AG04450 (cell line): ENCODE measurements at places on chromosomes 1 and 21.

GRCh38 chr21:39885119-39885848 lies 18.0 kb downstream of the PCP4 start:
- no peak for DNase-seq

- DNase-seq, result no peak
These were observed 1.1 kb downstream of the ERO1B start for GRCh38 chr1:236280438-236281197.

GRCh38 chr1:21843996-21844395 lies 31.9 kb downstream of the LDLRAD2 start:
- no peak for DNase-seq

DNA sequence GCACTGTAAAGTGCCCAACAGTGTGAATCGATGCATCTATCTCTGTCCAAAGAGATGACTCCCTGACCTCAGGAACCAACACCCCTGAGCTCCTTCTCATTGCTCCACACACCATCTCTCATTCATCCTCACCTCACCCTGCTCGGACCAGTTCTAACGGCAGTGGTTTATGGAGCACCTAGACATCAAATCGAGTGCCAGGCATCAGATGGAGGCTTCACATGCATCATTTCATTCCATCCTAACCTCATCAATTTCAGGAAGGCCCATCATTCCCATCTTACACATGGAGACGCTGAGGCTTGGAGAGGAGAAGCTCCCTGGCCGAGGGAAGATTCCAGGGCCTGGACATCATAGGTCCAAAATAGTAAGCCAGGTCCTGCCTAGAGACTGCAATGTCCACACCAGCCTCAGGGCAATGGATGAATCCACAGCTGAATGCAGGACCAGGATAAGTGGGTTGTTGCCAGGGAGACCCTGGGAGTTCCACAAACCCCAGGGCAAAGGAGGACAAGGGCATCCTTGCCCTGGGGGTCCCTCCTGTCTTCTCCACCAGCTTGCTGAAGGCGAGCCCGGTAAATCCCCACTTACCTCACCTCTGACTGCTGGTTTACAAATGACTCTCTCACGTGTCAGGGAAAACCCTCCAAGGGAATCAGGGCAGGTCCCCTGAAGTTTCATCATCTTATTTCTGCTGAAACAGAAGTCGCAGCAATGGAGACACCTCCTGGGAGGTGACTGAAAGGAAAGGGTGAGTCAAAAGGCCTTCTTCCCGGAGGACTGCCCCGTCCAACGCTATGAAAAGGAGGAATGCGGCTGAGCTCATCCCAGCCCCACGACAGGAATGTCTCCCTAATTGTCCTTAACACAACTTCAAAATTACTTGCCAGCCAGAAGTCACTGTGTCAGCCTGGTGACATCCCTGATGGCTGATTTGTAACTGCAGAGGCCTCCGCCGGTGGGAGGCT lies 9.0 kb upstream of the IFFO2 start:
- DNase-seq, result no peak

DNA sequence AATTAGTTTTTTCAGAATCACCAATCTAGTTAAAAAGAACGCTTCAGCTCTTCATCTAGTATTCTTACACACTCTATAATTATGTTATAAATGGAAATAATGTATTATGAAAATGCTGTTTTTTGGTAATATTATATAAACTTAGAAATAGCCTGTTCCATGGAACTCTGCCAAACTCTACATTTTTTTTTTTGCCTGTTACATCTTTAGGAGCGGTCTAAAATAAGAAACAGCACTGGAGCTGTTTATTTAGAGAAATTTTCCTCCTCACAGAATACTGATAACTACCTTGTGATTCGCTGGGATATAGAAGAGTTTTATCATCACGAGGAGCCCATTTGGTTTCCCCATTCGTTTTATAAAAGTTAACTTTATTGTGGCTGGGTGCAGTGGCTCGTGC lies 58.5 kb downstream of the PKN2 start:
- DNase-seq, result no peak

DNA sequence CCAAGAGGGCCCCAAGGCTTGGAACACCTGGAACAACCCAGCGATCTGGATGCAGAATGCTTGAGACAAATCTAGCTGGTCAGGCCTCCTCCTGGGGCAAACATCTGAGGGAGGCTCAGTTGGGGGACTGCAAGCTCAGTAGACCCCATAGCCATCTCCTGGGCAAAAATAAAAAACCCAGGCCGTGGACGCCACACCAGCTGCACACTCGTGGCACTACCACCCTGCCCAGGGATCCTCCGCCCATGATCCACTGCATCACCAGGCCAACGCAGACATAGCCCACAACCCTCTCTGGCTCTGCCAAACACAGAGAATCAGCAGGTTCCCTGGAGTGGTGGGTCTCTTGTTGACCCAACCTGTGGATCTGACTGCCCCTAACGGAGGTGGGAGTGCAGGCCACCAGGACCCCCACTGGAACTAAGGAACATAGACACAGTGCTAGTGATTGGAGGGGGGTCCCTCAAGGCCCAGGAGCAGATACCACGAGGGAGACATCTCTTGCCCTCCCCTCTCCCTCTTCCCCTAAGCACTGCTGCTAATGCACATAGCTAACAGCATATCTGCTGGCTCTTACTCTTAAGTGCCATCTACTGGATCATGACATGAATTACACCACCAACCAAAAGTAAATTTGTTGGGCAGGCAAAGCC lies 147.2 kb downstream of the CHD1L start:
- peak; percentile 27 for DNase-seq

GRCh38 chr21:46322351-46323226 lies 1.1 kb downstream of the C21orf58 start:
- no peak for DNase-seq

DNA sequence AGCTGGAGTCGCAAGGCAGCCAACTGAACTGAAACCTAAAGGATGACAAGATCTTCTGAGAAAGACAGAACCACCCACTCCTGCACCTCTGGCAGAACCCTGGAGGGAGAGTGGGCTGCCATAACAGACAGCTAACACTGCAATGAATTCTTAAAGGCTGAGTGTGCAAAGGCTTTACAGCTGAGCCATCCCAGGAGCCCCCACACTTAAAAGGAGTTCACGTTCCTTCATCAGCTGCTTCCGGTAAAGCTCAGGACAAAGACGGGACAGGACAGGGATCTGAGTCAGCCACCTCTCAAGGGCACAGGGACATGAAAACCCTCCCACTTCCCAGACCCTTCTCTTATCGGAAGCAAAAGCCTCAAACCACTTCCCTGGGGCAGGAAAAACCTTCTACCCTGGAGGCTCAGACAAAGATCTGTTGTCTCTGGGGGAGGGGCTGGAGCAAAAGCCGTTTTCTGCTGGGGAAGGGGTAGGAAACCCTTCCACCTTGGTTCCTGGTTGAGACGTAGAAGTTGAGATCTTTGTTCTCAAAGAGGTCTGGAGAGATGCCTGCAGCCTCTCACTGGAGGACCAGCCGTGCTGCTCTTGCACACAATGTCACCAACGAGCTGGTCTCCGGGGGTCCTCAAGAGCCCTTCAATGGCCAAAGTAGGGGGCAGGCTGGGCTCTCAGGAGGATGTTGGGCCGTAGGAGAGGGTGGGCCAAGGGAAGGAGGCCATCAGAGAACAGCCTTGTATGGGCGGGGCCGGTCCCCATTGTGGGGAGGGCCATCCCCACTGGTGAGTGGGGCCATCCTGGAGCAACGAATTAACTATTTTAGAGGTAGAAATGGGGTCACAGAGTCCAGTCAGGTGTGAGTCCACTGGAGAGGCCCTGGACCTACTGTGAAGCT lies 452.4 kb downstream of the PTPRU start:
- DNase-seq, result peak; percentile 73

GRCh38 chr1:155206891-155207805 lies 549 bp downstream of the THBS3 start:
- DNase-seq, result peak; percentile 55

- no peak for DNase-seq
These were observed 6.1 kb upstream of the RBP7 start for GRCh38 chr1:9990944-9991343.

- no peak for DNase-seq
These were observed 156.6 kb downstream of the TRABD2B start for GRCh38 chr1:47840393-47841190.

DNA sequence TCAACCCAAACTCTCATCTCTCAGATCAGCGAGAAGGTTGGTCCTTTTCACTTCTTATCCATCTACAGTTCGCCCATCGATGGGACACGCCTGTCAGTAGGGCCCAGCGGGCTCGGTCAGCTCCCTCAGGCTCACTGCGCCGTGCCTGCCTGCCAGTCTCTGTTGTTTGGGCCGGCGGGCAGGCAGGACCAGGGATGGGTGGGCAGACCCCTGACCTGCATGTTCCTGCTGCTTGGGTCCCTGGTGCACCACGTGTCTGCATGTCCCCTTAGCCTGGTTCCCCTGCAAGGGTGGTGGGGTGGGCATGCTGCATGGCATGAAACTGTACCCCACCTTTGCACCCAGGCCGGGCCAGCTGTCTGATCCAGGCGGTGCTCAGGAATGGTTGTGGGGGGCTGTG lies 52.4 kb downstream of the PTPRF start:
- no peak for DNase-seq

- no peak for DNase-seq
These were observed 59.0 kb downstream of the SLC35A3 start for GRCh38 chr1:100028765-100029164.

DNA sequence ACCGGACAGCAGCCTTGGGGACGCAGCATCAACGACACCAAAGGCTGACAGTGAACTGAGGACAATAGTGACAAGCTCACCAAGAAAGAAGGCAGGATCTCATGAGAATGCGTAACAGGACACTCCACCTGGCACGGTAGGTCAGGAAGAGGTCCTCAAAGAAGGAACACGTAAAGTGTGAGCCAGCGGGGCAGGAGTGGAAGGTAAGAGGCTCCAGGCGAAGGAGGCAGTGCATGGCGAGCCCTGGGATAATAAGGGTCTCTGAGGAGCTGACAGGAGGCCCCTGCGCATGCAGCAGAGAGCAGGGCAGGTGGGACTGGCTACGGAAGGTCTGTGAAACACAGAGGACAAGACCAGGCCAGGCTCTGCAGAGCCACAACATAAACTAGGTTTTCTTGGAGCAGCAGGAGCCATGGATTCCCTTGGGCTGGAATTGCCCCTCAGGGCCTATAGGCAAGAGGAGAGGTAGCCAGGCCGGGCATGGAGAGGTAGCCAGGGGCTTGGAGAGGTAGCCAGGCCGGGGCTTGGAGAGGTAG lies 8.2 kb downstream of the LSS start:
- no peak for DNase-seq

DNA sequence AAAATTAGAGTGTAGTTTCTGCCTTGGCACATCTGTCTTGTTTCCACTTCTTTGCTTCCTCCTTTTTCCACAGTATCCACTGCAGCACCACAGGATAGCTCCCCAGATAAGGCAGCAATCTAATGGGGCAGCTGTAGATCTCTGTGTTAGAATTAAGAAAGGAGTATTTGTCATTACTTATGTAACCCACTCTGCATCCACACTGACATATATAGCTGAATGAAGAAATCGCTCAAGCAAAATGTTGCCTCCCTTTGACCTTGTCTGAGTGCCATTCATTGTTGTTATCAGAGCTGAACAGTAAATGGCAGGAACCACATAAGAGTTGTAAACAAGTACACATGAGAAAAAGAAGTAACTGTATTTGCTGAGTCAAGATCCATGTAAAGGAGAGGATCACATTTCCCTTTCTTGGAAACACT lies 45.9 kb upstream of the DPH5 start:
- DNase-seq, result no peak

DNA sequence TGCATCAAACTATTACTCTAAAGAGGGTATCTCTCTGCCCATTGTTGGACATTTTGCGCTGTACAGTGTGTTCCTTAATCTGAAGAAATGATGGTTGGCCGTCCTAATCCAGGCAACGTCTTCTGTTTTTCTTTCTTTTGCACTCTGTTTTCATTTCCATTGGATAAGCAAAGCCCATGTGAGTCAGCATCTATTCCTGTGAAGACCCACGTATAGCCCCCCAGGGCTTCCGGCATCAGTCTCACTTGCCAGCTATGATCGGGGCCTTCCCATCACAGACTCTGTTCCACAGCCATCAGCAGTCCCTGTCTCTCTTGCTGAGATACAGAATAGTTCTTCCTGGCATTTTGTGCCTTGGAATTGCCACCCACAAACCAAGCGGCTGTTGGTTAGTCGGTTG lies 29.2 kb upstream of the BRDT start:
- DNase-seq, result no peak

GRCh38 chr1:51512606-51513005 lies 6.5 kb downstream of the EPS15 start:
- no peak for DNase-seq

- DNase-seq, result no peak
These were observed 7.5 kb downstream of the NBPF1 start for GRCh38 chr1:16605532-16606505.

GRCh38 chr1:110424699-110425611 lies 17.5 kb upstream of the LAMTOR5 start:
- no peak for DNase-seq

- no peak for DNase-seq
These were observed 12.4 kb upstream of the RGS1 start for GRCh38 chr1:192563129-192563528.

- no peak for DNase-seq
These were observed 13.0 kb downstream of the ATP1A1 start for GRCh38 chr1:116386042-116386441.

DNA sequence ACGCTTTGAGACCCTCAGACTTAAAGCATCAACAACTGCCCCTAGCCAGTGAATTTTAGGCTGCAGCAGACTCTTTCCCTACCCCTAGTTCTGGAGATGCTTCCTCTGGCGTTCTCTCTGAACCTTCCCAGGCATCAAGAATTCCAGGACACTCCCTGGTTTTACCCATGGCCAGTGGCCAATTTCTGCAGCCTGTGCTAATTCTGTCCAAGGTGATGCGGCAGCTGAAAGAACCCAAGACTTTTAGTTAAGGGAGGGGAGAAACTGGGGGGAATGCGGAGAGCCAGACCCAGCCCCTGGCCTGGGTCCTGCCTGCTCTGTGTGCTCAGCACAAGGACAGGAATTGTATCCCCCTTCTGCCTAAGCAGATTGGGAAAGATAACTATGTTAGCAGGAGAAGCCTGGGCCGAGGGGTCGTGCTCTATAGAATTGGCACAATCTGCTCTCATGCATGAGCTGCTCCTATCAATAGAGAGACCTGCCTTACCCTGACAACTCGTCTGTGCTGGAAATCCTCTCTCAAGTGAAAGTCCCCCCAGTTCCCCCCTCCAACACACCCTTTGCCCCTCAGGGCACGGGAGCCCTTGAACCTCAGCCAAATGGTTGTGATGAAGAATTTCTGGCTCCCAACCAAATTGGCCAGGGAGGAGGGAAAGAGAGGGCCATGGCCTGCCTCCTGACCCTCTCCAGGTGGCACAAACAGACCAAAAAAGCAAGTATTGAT lies 5.4 kb upstream of the GJA8 start:
- DNase-seq, result no peak
